Activated CD4-positive, alpha-beta T cell treated with anti-CD3 and anti-CD28 coated beads, Interleukin-2, amount 10 ng/mL, durations not matched to agents 7 days and 5 days (primary cell): ENCODE measurements at places on chromosomes 13 and 19. TPM values are rescaled to one million over a fixed set of nuclear protein-coding genes. Genes with fewer than 3 reads are reported as not detected.

- no peak for DNase-seq
- H3K27me3 ChIP-seq = no peaks in the 10 kb centered on the region
- no peak overlapping the region for H3K4me3 ChIP-seq
- no peaks in the 10 kb centered on the region for H3K36me3 ChIP-seq
- H3K4me1 ChIP-seq = no peaks in the 10 kb centered on the region
Observed at GRCh38 chr13:102897371-102898138, 51.7 kb downstream of the ERCC5 start.

DNA sequence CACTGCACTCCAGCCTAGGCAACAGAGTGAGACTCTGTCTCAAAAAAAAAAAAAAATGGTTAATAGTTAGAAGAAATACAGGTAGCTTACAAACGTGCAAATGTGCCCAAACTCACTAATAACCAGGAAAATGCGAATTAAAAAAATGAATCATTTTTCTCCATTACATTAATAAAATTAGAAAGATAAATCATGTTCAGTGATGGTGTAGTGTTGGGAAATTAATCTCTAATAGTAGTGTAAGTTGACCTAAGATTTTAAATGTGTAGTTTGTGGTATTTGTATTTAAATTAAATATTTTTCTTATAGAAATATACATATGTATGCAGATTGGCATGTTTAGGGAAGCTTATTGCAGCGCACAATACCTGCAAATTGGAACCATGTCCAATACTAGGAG is 57.6 kb downstream of the PCCA start:
- no peak for DNase-seq
- no peaks in the 10 kb centered on the region for H3K4me1 ChIP-seq
- H3K27me3 ChIP-seq = no peaks in the 10 kb centered on the region
- no peak overlapping the region for H3K4me3 ChIP-seq

DNA sequence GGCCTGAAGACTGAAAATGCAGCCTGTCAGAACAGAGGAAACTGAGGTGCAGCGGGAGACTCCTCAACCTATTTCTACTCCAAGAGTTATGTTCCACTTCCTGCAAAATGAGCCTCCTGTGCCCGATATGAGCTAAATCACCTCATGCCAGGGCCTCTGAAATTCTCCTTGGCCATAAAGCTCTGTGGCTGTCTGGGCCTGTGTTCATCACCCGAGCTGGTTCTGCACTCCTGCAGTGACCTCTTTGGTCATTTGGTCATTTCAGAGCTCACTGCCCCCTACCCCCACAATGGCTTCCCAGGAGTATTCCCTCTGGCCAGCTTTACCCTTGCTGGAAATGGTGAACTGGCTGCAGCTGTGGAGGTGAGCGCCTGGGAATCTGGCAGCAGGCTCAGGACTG is 51.7 kb upstream of the SERPINE3 start:
- no peak for DNase-seq
- no peaks in the 10 kb centered on the region for H3K27me3 ChIP-seq
- H3K27ac ChIP-seq = no peak overlapping the region
- H3K4me3 ChIP-seq = no peak overlapping the region
- H3K4me1 ChIP-seq = peaks cover 15% of the 10 kb centered on the region

DNA sequence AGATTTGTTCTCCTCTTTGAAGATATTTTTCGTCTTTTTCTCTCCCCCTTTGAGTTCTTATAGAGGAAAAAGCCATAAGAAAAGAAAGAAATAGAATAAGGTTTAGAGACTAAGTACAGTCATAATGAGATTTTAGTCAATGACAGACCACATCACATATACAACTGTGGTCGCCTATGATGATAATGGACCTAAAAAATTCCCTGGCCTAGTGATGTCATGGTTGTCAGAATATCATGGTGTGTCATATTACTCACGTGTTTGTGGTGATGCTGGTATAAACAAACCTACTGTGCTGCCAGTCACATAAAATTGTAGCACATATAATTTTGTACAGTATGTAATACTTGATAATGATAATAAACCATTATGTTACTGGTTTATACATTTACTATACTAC is 1096.1 kb downstream of the OLFM4 start:
- no peak overlapping the region for H3K4me3 ChIP-seq
- H3K27ac ChIP-seq = no peak overlapping the region
- no peaks in the 10 kb centered on the region for H3K4me1 ChIP-seq
- no peaks in the 10 kb centered on the region for H3K36me3 ChIP-seq

DNA sequence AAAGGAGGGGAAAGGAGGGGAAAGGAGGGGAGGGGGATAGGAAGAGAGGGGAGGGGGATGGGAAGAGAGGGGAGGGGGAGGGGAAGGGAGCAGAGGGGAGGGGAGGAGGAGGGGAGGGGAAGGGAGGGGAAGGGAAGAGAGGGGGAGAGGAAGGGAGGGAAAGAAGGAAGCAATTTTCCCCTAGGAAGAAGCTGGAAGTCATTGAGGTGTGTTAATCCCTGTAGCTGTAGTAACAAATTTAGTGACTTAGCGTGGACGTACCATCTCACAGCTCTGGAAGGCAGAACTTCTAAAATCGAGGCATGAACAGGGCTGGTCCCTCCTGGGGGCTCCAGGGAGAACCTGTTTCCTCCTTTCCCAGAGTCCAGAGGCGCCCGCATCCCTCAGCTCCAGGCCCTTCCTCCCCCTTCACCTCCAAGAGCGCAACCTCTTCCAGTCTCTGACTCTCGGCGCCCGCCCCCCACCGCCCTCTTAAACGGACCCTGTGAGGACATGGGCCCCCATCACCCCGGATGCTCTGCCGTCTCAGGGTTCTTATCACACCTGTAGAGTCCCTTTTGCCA is 5.6 kb upstream of the CDC34 start:
- DNase-seq = no peak
- no peak overlapping the region for H3K27ac ChIP-seq
- H3K4me1 ChIP-seq = peaks cover 7% of the 10 kb centered on the region
- peaks cover 10% of the 10 kb centered on the region for H3K27me3 ChIP-seq

DNA sequence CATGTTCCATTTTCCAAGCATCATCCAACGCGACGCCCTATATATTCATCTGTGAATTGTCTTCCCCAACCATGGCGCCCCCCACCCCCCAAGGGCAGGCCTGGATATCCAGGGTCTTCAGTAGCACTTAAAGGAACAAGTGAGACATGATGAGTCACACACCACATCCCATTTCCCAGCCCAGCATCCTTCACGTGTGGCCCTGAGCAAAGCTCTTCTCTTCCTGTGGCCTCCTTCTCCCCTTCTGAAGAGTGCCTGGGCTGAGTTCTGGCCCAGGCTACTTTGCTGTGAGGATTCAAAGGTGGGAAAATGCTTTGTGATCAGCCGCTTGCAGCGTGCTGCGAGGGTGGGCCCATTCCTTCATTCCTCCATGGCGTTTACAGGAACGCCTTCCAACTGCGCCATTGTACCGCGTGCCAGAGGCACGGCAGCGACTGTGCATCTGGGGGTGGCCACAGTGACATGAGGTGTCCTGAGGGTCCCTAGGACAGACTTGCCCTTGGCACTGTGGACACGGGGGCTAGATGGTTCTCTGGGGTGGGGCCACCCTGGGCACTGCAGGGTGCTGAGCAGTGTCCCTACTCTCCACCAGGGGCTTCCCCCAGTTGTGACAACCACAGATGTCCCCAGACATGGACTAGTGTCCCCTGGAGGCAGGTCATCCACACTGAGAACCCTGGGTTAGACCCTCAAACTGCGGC is 11.7 kb downstream of the PLIN4 start:
- H3K4me3 ChIP-seq = no peak overlapping the region
- H3K4me1 ChIP-seq = peaks cover 9% of the 10 kb centered on the region
- peaks cover 5% of the 10 kb centered on the region for H3K36me3 ChIP-seq
- DNase-seq = no peak

DNA sequence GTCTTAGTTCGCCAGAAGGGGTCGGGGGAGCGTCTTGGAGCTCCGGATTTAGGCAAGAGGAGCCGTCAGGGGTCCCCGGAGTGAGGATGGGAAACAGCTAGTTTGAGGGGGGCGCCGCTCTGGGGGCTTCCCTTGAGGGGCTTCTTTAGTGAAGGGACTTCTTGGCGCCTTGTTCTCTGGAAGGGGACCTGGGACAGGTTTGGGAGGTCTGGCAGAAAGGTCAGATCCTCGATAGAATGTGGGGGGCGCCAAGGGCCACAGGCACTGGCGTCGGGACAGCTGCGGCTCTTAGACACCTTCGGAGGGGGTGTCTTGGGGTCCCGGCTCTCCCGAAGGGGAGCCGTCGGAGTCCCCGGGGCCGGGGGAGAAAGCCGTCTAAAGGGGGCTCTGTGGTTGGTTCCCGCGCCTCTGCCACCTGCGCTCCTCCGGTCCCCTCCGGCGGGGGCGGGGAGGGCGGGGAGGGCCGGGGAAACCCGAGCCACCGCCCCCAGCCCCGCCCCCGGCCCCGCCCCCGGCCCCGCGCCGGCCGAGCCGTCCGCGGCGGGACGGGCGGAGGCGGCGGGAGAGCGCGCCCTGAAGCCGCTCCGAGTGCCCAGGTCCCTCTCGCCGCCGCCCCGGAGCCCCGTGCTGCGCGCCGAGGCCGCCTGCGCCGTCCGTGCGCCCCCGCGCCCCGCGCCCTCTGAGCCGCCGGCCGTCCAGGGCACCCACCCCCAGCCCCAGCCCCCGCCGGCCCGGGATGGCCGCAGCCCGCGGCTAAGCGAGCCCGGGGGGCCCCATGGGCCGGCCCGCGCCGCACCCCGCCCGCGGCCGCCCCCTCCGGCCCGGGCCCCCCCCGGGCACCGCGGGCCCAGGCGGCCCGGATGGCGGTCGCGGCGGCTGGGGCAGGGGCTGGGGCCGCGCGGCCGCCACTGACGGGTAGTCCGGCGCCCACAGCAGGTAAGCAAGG is at the start of gene NRTN:
Gene NRTN, plus strand, starts transcription at position 552 of the 946 bp plus-strand sequence. CDS start 19,099 bp downstream, outside the sequence.
- peaks cover 38% of the 10 kb centered on the region for H3K27me3 ChIP-seq
- H3K27ac ChIP-seq = peak within 1 kb of the TSS; percentile 50
- peak within 1 kb of the TSS; percentile 57 for H3K4me3 ChIP-seq
- H3K4me1 ChIP-seq = peaks cover 24% of the 10 kb centered on the region
- no peaks in the 10 kb centered on the region for H3K36me3 ChIP-seq
- no peak for DNase-seq

GRCh38 chr13:41007744-41008128 is 11.4 kb downstream of the ELF1 start:
- peak overlapping the region; percentile 76 for H3K27ac ChIP-seq
- H3K27me3 ChIP-seq = no peaks in the 10 kb centered on the region
- DNase-seq = no peak
- peaks cover 44% of the 10 kb centered on the region for H3K36me3 ChIP-seq

- no peaks in the 10 kb centered on the region for H3K27me3 ChIP-seq
- peak within 1 kb of the TSS; percentile 85 for H3K4me3 ChIP-seq
- peak within 1 kb of the TSS; percentile 95 for H3K27ac ChIP-seq
- H3K36me3 ChIP-seq = peaks cover 4% of the 10 kb centered on the region
- peak; percentile 86 for DNase-seq
- peaks cover 43% of the 10 kb centered on the region for H3K4me1 ChIP-seq
Observed at GRCh38 chr13:46211483-46212351, at the start of gene LRRC63. Gene LRRC63 (plus strand): TSS chr13:46211928. CDS start chr13:46213035, 1,107 bp downstream.

- no peaks in the 10 kb centered on the region for H3K36me3 ChIP-seq
- DNase-seq = peak; percentile 53
- no peak overlapping the region for H3K27ac ChIP-seq
- no peaks in the 10 kb centered on the region for H3K4me1 ChIP-seq
- H3K27me3 ChIP-seq = peaks cover 3% of the 10 kb centered on the region
Observed at GRCh38 chr19:7326105-7326877, 22.4 kb upstream of the ARHGEF18 start.

DNA sequence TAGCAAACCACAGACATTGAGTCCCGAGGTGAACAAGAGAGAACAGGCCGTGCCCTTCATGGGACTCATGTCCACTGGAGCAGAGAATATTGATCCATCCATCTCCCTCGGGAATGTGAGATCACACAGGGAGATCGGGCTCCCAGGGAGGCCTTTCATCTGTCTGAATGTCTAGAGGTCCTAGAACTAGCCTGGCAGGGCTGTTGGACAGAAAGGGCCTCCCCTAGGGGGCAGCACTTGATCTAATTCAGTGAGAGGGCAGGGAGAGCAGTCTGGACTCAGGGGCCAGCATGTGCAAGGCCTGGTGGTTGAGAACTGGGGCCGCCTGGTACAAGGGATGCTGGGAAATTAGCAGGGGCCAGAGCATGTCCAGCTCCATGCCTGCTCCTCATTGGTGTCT is 4.3 kb downstream of the RUVBL2 start:
- no peak overlapping the region for H3K27ac ChIP-seq
- peaks cover 31% of the 10 kb centered on the region for H3K4me1 ChIP-seq
- peak; percentile 74 for DNase-seq
- H3K36me3 ChIP-seq = peaks cover 8% of the 10 kb centered on the region

GRCh38 chr19:30224689-30225606 is 147.2 kb upstream of the ZNF536 start:
- peaks cover 5% of the 10 kb centered on the region for H3K36me3 ChIP-seq
- DNase-seq = no peak
- peaks cover 72% of the 10 kb centered on the region for H3K27me3 ChIP-seq

GRCh38 chr13:28283600-28283999 is 145.3 kb downstream of the PAN3 start:
- peaks cover 56% of the 10 kb centered on the region for H3K36me3 ChIP-seq
- H3K27ac ChIP-seq = no peak overlapping the region
- DNase-seq = no peak
- H3K4me1 ChIP-seq = peaks cover 16% of the 10 kb centered on the region

DNA sequence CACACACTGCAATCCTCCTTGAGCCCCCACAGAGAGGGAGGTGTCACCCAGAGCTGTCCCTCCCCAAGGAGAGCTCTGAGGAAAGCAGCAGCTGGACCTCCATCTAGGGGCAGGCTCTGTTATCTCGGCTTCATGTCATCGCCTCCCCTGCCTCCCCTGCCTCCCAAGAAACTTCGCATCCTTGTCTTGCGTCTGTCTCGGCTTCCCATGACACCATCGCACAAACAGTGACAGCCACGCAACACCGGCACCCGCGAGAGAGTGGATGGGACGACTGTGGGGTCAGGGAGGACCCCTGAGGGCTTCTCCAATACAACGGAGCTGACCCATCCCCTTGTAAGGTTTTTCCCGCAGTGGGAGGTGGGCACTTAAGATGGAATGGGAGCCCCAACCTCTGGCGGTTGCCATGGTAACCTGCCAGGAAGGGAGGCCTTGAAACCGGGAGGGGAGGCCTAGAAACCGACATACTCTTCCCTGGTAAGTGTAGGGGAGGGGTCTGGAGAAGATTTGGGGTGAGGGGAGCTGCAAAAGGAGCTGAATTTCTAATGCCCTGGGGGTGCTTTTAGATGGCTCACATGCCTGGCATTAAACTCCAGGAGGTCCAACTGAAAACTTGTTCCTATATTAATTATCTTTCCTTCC is 16.3 kb downstream of the TLE2 start:
- H3K27me3 ChIP-seq = no peaks in the 10 kb centered on the region
- H3K4me3 ChIP-seq = no peak overlapping the region
- no peaks in the 10 kb centered on the region for H3K4me1 ChIP-seq
- H3K36me3 ChIP-seq = no peaks in the 10 kb centered on the region
- no peak overlapping the region for H3K27ac ChIP-seq
- no peak for DNase-seq

GRCh38 chr19:54482889-54483288 is 9.8 kb upstream of the CDC42EP5 start:
- H3K36me3 ChIP-seq = no peaks in the 10 kb centered on the region
- no peak overlapping the region for H3K27ac ChIP-seq
- no peak for DNase-seq
- no peak overlapping the region for H3K4me3 ChIP-seq
- H3K27me3 ChIP-seq = peaks cover 22% of the 10 kb centered on the region
- peaks cover 16% of the 10 kb centered on the region for H3K4me1 ChIP-seq

Gene UBE2L5
- 0.17 TPM for total RNA-seq

Gene SLC7A9
- total RNA-seq = 0.27 TPM

Gene FFAR1
- not detected for total RNA-seq

Gene GFY
- total RNA-seq = not detected

Gene PRTN3
- not detected for total RNA-seq

Gene SIPA1L3
- total RNA-seq = 17.1 TPM

Gene DCT
- total RNA-seq = 0.20 TPM

Gene DIAPH3
- total RNA-seq = 22.5 TPM
